ENCODE measurements at places on chromosomes 12 and 14.

- DNase-seq, result no peak
Measured at GRCh38 chr14:104507443-104507842, 72.1 kb upstream of the C14orf180 start.

GRCh38 chr12:41709012-41709411 lies 435.7 kb downstream of the GXYLT1 start:
- no peak for DNase-seq

DNA sequence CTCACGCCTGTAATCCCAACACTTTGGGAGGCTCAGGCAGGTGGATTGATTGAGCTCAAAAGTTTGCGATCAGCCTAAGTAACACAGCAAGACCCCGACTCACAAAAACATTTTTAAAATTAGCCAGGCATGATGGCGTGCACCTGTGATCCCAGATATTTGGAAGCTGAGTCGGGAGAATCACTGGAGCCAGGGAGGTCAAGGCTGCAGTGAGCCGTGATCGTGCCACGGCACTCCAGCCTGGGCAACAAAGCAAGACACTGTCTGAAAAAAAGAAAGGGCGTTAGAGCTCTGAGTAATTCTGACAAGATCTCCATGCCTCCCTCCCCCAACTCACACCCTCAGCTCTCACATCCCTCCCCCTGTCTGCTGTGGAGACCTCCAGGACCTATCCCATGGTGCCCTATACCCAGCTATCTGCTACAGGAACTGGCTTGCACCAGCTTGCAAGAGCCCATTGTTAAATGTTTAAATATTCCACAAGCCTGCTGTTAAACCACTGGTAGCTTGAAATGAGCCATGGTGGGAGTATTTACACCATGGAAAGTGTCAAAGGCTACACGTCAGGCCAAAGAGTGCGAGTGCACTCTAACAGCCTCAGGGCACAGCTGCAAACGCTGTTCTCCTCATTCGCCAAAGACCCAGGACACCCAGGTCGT lies 35.1 kb upstream of the PPP2R5C start:
- DNase-seq, result no peak

GRCh38 chr12:120132863-120133385 lies 16.4 kb upstream of the RAB35 start:
- DNase-seq, result no peak

DNA sequence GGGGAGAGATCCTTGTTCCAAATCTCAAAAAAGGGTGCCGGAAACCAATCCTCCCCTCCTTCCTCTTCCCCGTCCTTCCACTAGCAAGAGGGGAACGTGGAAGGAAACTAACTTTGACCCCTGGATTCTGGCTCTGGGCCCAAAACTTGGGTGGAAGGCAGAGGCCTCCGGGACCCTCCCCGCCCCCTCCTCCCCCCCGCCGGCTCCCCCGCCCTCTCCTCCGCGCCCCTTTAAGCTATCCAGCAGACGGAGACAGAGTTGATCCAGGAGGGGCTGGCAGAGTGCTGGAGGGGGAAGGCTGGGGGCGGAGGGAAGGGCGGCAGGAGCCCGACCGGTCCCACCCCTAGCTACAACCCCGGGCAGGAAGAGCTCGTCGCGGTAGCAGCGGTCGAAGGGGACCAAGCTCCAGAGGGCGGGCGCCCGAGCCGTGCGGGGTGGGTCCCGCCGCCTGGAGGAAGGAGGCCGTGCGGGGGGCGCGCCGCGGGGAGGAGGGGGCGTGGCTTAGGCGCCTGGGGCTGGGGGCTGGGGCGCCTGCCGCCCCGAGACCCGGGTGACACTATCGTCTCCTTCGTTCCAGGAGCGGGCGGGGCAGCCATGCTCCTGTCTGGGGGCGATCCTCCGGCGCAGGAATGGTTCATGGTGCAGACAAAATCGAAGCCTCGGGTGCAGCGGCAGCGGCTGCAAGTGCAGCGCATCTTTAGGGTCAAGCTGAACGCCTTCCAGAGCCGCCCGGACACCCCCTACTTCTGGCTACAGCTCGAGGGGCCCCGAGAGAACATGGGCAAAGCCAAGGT lies at the start of gene NYNRIN:
Gene NYNRIN (plus strand): TSS at position 351 of the 794 bp plus-strand sequence. CDS start 244 bp downstream, at position 595.
- DNase-seq, result peak; percentile 65

DNA sequence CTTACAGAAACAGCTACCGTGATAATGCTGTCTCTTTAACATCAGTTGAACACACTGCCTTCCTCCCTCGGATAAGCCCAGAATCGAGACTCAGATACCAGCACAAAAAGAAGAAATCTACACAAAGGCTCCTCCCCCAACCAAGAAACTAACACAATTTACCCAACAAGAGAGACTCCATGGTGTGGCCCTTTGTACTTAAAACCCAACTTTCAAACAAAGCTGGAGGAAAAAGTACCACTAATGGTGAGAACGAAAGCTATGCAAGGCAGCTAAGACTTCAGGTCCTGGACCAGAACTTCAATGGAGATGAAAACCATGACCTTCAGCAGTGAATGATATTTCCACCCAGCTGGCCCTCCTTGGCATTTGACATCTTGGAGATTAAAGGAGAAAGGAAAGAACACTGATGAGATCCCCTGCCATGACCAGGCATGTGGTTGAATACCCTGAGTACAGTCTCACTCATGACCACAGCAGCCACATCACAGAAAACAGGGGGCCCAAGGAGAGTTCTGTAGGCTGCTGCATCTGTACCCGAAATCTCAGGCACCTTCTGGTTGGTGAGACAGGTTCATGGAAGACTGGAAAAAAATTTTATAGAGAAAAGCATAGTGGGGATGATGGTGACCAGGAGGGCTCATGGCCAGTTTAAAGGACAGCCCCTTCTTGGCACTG lies 36.7 kb downstream of the RBM19 start:
- DNase-seq, result no peak

- DNase-seq, result no peak
Measured at GRCh38 chr12:115268451-115268850, 584.5 kb upstream of the TBX3 start.

DNA sequence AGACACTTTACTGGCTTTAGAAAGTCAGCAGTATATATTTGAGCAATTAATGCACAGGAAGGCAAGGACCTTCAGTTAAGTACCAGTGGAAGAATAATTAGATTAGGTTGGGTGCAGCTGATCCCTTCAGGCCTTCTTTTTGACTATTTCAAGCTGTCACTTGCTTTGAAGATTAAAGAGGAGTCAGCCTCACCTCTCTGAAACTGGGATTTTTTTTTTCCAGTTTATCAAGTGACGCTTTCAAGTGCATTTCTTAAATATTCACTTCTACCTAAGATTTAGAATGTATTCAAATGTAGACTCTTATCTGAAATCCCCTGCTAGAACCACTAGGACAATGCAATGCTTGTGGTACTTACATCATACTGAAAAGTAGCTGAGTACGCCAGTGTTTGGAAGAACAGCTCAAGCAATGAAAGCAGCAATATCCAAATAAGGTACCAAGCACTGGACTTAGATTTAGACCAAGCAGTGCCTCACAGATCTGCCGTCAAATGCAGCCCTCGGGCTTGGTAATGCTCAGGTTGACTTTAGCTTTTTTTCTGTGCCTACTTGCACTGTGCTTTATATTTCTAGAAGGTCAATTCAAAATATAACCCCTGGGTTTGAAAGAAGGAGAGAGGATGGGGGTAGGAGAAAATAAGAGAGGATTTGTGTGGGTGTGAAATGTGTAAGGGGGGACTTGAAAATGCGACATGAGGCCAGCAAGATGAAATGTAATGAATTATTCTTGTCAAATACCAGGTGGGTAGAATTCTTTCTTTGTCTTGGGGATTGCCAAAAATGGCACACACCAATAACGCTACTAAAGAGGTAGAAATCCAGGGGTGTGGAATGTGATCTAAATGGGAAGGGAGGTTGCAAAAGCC lies 3.7 kb upstream of the FERMT2 start:
- peak; percentile 81 for DNase-seq

GRCh38 chr12:108424026-108424425 lies 84.9 kb upstream of the CMKLR1 start:
- DNase-seq, result no peak
